ENCODE measurements at places on chromosomes 1 and 21.
A peak's percentile ranks its signal among the peaks of the same experiment; 100 is the strongest.

- DNase-seq = no peak
Measured at GRCh38 chr1:210981490-210981889, 152.5 kb downstream of the KCNH1 start.

DNA sequence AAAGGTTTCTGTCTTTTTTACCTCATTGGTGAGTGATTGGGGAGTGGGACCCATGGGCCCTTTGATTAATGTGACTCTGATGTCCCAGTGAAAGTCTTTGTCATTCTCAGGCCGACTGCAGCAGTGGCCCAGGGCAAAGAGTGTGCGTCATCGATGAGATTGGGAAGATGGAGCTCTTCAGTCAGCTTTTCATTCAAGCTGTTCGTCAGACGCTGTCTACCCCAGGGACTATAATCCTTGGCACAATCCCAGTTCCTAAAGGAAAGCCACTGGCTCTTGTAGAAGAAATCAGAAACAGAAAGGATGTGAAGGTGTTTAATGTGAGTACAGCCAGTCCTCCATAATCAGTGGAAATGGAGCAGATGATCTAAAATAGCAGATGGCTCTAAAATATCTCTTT, 19.4 kb downstream of the NTPCR start:
- DNase-seq = no peak

DNA sequence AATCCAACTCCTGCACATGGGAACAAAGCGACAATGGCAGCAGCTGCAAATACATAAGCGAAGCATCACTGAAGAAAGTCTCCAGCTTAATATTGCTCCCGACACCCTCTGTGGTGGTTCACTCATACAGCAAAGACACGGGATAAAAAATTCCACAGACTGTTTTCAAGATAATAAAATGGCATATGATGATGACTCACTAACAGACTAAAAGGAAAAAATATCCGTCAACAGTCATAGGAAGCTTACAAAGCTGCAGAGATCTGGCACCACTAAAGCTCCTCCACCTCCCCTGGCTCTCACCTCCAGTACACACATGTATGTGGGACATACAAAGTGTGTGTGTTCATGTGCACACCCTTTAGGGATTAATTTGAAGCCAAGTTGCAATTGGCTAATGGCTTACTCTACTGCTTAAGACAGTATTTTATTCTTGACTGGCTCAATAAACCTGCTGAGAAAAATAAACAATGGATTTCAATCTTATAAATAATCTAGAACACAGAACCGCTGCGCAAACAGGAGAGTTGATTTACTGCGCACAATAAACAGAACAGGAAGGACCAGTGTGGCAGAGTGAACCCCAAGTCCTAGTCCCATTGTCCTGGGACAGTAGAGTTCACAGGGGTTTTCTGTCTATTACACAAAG, 94.4 kb downstream of the SLC45A1 start:
- DNase-seq = peak; percentile 85

DNA sequence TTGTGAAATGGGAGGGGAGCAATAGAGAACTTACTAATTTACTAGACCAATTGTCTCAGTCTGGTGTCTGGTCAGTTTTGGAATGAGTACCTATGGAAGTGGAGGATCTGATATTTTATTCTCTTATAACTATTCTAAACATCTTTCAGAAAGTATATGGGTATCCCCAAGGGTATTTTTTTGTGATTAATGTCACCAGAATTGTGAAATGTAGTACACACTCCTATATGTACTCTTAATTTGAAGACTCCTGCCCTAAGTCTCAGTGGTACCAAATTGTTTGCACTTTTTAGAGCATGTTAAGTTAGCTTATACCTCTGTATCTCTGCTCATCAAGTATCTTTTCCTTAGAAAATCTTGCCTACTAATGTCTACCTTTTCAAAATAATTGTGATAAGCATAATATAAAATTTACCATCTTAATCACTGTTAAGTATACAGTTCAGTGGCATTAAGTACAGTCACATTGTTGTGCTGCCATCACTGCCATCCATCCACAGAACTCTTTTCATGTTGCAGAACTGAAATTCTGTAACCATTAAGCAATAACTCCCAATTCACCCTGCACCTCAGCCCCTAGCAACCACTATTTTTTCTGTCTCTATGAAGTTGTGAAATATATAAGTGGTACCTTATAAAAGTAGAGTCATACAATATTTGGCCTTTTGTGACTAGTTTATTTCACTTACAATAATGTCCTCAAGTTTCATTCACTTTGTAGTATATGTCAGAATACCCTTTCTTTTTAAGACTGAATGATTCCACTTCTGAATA, 40.5 kb downstream of the SLC30A7 start:
- DNase-seq = no peak

DNA sequence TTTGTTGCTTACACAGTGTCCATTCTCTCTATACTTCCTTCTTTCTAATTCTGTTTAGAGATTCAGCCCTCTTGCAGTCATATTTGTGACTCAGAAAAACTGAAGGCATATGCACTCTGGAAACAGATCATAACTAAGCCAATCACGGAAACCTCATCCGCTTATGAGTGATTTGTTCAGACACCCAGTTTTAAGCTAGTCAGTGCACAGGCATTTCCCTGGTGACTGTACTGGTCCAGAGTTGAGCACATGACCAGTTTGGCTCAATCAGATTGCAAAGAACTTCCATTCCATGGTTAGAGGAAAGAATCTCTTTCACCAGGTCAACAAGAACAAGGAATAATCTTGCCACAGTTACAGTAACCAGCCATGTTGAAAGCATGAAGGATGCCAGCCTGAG, 69.2 kb upstream of the SGIP1 start:
- peak; percentile 96 for DNase-seq

DNA sequence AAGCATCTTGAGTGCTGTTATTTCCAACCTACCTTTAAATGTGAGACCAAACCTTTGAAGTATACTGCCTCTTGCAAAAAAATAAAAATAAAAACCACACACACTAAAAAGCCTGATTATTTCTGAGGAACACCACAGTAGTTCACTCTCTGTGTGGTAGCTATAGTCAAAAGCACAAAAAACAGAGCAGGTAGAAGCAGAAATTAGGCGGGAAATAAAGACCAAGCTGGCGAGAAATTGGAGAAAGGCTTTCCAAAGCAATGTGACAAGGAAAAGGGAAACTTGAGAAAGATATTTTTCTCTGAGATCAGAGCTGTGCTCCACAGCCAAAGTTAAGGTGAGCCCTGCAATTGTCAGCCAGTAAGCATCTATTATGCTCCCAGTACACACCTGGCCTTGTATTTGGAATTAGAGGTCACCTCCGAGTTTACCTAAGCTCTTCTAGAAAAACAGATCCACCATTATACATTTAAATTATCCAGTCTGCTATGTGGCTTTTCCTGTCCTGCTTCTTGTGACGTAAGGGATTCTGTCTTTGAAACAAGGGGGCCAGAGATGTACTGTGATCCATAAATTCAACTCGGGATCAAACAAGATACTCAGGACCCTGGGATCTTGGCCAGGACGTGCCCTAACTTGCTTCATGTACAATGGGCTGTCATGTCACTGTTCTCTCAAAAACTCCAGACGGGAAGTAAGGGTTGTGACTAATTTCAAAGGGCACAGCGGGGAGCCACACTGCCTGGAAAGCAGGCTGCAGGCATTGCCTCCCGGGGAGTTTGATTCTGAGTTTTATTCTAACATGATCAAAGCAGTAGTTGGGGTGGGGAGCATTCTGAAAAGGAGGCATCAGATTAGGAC, 39.8 kb upstream of the RAB4A start:
- DNase-seq = no peak

GRCh38 chr1:147626291-147626690, 44.0 kb downstream of the ACP6 start:
- DNase-seq = no peak

- DNase-seq = no peak
Measured at GRCh38 chr21:28154121-28154520, 838.6 kb downstream of the LTN1 start.

GRCh38 chr1:228274452-228275178, 66.8 kb downstream of the OBSCN start:
- DNase-seq = no peak

GRCh38 chr1:43423672-43424550, 29.8 kb downstream of the HYI start:
- no peak for DNase-seq

GRCh38 chr1:86708920-86709319, 4.5 kb downstream of the SH3GLB1 start:
- peak; percentile 25 for DNase-seq

DNA sequence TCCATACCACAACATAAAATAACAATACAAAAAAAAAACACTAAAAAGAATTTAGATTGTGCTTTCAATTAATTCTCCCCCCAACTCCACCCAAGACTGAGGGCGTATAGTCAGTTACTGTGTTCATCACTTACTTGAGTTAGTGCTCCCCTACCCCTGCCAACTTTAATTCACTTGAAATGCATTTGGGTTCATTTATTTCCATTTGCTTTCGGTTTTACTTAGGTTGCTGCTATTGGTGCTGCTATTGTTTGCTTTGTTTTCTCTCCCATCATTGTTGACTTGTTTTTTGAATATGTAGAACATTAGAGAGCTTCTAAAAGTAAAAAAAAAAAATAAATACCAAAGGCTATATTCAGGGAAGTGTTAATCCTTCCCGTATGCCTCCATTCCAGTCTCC, 10.7 kb upstream of the CYYR1 start:
- no peak for DNase-seq

GRCh38 chr1:84988588-84988987, 8.3 kb downstream of the MCOLN2 start:
- no peak for DNase-seq

DNA sequence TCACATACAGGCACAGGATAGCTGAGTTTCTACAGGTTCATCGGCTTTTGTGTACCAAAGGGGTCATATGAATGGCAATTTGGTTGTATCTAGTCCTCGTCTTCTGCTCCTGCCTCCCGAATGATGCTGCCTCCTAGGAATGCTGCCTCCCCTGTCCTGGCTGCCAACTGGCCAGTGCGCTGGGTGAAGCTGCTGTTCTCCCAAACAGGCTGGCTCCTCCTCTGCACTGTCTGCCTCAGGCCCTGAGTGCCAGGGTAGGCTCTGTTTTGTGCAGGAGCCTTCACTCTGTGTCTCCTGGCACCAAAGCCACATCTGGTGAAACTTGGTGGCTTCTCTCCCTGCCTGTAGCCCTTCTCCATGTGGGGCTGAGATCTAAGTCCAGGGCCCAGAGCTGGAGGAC, 60.3 kb downstream of the RHOU start:
- no peak for DNase-seq

DNA sequence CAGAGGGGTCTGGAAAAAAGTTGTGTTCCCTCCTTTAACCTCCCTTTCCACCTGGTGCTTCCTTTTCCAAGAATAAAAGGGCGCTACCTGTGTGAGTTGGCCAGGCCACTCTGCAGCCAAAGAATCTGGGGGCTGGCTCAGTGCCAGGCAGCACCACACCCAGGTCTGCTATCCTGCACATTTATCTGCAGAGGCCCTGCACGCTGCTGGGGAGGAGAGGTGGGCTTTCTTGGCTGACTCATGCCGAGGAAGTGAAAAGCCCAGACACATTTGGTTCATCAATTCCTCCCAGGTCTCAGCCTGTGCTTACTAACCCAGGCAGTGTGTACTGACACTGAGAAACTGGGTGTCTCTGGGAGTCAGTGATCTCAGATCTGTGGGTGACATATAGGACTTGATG, 79.8 kb upstream of the F3 start:
- DNase-seq = peak; percentile 91

- no peak for DNase-seq
Measured at GRCh38 chr1:16978567-16979474, 1.6 kb downstream of the MFAP2 start.

DNA sequence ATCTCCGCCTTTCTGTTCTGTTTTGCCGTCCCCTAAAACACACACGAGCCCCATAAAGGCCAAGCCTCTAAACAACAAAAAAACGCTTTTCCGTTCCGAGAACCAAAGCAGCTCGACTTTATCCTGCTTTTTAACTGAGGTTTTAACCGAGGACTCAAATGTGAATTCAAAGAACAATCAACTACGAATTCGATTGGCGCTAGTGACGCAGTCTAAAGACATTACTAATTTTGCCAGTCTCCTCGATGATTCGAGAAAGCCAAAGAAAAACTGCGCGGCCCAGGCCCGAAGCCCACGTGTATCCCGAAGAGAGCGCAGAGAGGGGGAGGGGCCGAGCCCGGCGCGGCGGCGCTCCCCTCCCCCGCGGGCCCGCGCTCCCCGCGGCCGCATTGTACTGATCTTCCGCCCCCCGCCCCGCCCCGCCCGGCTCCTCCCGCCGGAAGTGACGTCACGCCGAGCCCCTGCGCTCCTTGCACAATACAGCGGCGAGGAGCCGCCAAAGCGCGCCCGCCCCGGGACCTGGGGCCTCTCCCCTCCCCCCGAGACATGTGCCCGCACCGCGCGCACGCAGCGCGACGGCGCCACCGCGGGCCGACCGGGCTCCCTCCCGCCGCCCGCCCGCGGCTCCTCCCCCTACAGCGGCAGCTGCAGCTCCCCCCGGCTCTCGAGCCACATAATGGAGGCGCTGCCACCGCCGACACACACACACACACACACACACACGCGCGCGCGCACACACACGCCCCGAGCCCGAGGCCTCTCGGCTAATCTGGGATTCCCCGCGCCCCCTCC, 1.4 kb downstream of the HNRNPU start:
- DNase-seq = peak; percentile 88

GRCh38 chr1:20342294-20343148, 51.8 kb downstream of the VWA5B1 start:
- no peak for DNase-seq

- no peak for DNase-seq
Measured at GRCh38 chr1:198604975-198605374, 33.9 kb upstream of the PTPRC start.

DNA sequence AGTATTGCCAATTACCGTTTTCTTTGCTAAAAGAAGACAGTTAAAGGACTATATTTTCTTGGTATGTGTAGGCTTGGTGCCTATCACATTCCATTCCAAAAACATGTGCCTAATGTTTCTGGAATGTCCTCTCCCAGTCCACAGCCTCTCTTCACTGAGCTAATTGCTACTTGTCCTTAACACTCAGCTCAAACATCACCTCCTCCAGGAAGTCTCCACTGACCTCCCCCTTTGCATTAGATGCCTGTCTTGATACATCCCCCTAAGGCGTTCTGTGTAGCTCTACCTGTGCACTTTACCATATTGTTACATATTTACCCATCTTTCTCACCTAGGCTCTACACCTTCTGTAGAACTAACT, 195.6 kb upstream of the CAMK1G start:
- peak; percentile 62 for DNase-seq

GRCh38 chr1:206002871-206003801, at the start of gene RAB7B:
Gene RAB7B (minus strand): TSS chr1:206003395. CDS start chr1:205994135, 9,260 bp downstream.
- peak; percentile 80 for DNase-seq

DNA sequence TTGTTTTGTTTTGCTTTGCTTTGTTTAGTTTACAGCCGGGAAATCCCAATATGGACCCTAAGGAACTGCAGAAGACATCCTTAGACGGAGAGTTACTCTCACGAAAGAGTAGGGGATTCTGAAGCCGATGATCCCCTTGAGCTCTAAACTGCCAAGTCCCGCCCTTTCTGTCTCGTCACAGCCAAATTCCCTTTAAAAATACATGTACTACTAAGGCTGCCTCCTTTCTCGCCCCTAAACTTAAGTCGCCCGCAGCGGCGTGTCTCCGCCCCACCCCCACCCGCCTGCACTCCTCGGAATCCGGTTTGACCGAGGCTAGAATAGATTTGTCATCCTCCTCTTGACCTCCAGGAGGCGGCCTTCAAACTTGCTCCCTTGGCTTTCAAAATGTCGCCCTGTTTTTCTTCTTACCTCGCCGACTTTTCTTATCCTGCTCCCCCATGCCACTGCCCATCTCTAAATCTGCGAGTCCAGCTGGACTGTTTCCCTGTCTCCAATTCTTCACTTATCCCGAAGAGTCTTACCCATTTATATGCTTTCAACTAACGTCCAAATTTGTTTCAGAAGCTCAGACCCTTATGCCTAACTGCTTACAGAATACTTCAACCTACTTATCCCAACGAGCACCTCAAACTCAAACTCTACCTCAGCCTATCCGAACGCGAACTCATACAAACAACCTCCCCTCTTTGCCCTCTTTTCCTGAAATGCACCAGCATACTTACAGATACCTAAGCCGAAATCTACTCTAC, 10.9 kb upstream of the BOLA1 start:
- DNase-seq = peak; percentile 76
